Endodermal cell (in vitro differentiated cells): ENCODE measurements at places on chromosomes 1 and 21.

- DNase-seq, result no peak
Measured at GRCh38 chr1:237145379-237146135, 103.6 kb downstream of the RYR2 start.

GRCh38 chr1:167815650-167816049, 93.9 kb downstream of the MPZL1 start:
- no peak for DNase-seq

DNA sequence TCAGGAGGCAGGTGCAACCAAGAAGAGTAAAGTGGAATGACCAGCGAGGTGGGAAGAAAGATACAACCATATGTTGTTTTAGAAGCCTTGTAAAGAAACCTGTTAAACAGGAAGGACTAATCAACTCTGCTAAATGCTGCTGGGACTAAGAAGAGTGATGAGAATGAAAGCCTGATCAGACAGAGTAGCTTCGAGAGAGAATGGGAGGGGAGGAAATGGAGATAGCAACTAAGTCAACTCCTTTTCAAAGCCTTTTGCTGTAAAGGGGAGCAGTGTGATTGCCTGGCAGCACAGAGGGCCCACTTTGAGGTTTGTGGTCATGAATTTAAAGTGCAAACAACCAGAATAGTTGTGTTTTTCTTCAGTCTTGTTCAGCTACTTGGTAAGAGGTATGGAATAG, 31.4 kb downstream of the SLC30A7 start:
- no peak for DNase-seq

DNA sequence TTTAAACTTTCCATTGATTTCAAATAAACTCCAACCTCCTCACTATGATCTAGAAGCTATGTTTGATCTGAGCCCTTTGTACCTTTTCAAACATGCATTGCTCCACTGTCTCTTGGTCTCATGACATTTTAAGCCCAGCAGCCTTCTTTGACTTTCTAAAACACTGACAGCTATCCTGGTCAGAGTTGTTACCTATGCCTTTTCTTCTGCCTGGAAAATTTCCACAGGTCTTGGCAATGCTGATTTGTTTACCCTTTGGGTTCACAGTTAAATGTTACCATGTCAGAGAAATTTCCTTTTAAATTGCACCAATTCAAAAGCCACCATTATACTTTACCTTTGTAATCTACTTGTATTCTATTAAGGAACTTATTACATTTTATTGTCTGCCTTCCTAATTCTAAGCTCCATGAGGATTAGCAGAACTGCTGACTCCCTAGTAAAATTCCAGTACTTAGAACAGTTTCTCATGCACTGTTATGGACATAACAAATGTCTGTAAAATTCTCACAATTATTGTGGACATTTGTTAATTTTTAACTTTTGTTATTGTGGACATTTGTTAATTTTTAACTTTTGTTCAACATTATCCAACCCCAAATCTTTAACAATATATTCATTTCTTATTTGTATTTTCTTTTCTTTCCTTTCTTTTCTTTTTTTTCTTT, 1064.4 kb downstream of the NCAM2 start:
- no peak for DNase-seq

- DNase-seq, result peak; percentile 17
Measured at GRCh38 chr1:14499312-14500040, 99.0 kb upstream of the KAZN start.

DNA sequence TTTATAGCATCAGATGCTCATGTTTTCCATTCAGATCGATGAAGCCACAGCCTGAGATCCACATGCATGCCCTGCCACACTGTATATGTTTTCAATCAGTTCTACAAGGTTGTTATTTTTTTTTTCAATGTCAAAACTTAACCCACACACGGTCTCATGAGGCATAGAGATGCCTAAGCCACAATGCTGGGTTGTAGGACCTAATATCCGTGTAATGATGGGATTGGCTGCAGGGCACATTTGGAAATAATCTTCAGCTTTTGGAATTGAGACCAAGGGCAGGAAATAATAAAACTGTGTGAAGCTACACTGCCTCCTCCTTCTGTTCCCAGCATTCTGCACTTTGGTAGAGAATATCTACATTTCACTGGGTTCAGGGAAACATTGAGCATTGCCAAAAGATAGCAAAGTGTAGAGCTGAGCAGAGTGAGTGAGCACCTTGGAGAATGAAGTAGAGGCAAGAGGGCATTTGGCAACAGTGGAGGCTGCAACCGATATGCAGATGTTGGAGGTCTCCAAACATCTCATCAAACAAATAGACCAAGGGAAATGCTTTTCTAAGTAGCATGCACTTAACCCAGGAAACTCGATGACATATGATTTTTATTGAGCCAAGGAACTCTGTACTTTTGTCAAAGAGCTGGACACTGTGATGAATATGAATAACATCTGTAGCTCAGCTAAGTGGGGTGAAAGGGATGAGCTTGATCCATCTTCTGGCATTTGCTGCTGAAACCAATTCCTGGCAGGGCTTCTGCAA, 176.7 kb downstream of the LYPLAL1 start:
- no peak for DNase-seq
